GM12891 (cell line): ENCODE measurements at places on chromosomes 4 and X.

- DNase-seq = no peak
Measured at GRCh38 chrX:22699581-22700091, 300.1 kb upstream of the DDX53 start.

DNA sequence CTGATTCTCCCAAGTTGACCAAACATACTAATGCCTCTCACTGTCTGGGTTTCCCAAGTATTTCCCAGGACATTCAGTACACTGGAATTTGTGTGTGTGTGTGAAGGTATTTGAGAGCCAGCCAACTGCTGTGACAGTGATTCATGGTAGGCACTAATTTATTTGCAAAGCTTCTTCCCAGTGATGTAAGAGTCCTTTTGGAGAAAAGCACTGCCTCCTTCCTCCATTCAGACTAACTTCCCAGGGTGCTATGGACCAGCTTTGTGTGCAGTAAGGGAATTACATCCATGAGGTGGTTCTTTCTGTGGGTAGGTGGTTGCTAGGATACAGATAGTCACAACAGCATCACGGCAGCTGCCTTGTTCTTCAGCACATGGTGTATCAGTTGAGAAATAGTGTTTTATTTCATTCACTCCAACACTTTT is 8.7 kb downstream of the EGF start:
- no peak for DNase-seq

GRCh38 chrX:118271775-118272174 is 74.1 kb upstream of the WDR44 start:
- DNase-seq = no peak

GRCh38 chr4:176438401-176438800 is 118.6 kb downstream of the SPCS3 start:
- no peak for DNase-seq

GRCh38 chr4:16229604-16230003 is 3.3 kb upstream of the TAPT1 start:
- DNase-seq = no peak

- no peak for DNase-seq
Measured at GRCh38 chrX:153776611-153777045, 4.2 kb upstream of the SRPK3 start.

DNA sequence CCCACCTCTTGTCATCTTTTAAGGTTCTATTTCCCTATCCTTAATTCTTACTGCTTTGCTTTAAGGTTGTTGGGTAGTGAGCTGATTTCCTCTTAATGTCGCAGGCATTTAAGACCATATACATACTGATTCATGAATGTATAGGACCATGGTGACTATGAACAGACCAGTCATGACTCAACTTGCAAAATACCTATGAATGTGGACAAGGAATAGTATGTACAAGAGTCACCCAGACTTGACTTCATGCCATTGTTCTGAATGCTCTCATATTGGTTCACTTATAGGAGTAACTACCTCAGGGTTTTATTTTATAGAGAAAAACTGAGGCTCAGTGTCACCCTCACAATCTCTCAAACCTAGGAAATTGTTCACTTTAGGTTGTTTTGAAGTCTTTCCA is 44.3 kb downstream of the CCNG2 start:
- no peak for DNase-seq

DNA sequence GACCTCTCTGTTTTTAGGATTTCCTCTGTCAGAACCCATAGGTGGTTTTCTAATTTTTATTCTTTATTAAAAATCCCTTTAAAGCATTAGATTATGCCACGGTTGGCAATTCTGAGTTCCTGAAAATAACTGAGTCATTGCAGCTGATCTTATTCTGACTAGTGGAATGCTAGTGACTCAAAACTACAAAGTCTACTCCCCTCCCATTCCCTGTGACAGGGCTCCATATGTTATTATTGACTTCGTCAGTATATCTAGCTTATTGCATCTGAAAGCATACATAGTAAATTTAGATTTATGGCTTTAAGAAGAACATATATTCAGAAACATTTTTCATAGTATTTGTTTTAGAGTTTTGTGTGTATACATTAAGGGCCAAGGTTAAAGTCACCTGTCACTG is 38.5 kb downstream of the HERC3 start:
- DNase-seq = no peak
